NCI-H526 treated with DMSO at 0.1 percent for 48 hours (cell line): ENCODE measurements at places on chromosomes 12 and 14.

DNA sequence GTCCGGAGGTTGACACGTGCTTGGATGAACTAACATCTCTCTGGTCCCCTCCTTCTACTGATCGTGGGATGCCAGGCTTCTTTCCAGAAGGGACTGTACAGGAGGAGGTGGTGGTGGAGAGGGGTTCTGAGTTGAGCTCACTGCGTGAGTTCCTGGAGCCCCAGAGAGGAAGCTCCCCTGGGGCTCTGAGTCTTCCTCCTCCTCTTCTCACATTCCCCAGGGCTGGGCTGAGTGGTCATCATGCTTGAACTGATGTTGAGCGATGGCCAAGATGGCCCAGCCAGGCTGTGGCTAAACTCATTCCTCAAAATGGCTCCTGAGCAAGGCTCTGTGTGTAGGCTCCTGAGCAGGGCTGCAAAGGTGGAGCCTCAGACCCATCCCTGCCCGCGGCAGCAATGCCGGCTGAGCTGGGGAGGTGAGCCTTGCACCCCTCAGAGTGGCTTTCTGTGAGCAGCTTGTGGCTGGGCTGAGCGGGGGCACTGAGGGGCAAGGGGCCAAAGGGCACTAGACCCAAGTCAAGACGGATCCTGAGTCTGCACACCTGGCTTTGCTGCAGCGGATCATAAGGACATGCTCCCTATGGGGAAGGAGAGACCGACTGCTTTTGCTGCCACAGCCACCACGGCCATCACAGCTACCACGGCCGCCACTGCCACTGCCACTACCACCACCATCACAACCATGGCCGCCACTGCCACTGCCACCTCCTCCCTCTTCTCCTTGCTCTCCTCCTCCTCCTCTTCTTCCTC, 35.4 kb downstream of the MEG3 start:
- no peak for DNase-seq

DNA sequence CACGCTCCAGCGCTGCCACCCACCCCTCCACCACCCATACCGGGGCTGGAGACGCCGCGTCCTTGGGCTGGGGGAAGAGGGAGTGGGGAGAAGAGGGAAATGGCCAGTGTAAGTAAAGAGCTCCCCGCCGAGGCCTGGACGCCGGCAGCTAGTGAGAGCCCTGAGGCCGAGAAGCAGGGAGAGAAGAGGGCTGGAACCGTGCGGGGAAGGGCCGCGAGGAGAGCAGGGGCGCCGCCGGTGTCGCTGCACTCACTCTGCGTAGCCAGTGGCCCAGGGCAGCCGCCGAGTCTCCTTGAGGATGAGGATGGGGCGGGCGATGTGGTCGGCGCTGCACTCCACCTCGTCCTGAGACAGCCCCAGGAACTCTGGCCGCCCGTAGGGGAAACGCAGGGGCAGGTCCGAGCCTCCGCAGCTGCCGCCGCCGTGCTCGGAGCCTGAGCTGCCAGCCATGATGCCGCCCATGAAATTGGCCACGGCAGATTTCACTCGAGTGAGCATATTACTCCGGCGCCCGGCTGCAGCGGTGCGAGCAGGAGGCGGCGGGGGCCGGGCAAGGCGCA, 631 bp downstream of the PPM1H start:
- DNase-seq: peak; percentile 30

- DNase-seq: no peak
Measured at GRCh38 chr12:32989705-32990104, 93.1 kb upstream of the PKP2 start.

DNA sequence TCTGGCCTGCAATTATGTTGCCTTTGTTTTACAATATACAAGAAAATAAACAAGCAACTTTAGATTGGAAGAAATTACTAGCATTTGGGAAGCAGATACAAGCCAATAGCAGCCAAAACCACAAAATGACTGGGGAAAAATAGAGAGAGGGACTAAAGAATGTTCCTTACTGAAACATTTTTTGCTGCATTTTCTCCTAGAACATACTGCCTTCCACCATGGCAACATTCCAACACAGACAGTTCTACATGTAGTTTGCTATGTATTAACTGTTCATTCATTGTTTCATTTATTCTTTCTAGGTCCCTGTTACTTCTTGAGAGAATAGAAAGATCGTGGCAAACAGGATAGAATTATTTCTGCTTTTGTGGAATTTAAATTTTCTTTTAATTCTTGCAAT, 530.2 kb downstream of the RPS29 start:
- DNase-seq: no peak

- DNase-seq: no peak
Measured at GRCh38 chr14:99561864-99562263, 42.1 kb downstream of the CCDC85C start.

GRCh38 chr14:92173668-92174067, 51.9 kb downstream of the CPSF2 start:
- no peak for DNase-seq

GRCh38 chr12:50690925-50691324, 73.0 kb upstream of the ATF1 start:
- DNase-seq: no peak

DNA sequence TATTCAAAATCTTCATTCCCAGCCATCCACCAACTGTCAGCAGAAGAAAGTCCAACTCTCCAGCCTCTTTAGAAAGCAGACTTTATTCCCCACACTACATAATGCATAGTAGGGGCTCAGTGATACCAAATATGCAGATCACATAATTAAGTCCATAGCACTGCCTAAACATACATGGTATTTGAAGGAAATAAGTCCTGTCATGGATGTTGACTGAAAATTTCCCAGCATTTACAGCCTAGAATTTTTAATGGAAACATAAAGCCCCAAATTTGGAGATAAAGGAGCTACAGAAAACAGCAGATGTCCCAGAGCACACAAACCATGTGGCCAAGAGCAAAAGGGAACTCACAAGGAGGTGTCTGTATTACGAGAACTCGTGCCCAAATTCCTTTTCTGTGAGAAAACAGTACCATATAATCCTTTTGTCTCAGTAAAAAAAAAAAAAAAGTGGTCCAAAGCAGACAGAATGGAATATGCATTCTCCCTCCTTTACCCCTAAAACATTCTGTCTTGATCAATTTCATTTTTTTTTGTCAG, 920.5 kb downstream of the NRXN3 start:
- DNase-seq: no peak

DNA sequence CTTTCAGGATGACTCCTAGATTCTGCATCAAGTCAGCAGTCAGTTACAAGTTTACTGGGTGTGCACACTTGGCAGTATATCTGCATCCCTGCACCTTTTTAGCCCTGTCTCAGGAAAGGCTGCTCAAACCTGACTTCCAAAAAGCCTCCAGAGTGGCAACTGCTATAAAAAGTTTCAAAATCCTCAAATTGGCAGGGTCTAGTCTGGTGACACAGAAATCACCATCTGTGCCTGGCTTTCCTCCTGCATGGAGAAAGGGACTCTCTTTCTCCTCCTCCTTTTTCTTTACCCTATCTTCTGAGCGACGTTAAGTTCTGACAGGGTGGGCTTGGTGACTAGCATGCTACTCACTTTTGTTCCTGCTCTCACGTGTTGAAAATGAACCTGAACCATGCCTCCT, 679.5 kb downstream of the C12orf50 start:
- no peak for DNase-seq

DNA sequence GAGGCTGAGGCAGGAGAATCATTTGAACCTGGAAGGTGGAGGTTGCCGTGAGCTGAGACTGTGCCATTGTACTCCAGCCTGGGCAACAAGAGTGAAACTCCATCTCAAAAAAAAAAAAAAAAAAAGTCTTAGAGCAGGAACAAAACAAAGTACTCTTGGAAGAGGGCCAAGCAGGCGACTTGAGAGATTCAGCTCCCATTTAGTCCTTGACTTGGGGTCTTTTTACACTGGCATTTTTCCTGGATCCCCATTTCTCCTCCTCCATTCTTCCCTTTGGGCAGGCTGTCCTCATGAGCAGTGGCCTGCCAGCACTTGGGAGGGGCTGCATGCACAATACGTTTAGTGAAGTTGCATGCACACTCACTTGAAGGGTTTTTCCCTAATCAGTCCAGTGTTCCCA, 72.9 kb downstream of the C14orf132 start:
- DNase-seq: no peak

GRCh38 chr12:59723520-59723919, 127.7 kb downstream of the SLC16A7 start:
- no peak for DNase-seq

DNA sequence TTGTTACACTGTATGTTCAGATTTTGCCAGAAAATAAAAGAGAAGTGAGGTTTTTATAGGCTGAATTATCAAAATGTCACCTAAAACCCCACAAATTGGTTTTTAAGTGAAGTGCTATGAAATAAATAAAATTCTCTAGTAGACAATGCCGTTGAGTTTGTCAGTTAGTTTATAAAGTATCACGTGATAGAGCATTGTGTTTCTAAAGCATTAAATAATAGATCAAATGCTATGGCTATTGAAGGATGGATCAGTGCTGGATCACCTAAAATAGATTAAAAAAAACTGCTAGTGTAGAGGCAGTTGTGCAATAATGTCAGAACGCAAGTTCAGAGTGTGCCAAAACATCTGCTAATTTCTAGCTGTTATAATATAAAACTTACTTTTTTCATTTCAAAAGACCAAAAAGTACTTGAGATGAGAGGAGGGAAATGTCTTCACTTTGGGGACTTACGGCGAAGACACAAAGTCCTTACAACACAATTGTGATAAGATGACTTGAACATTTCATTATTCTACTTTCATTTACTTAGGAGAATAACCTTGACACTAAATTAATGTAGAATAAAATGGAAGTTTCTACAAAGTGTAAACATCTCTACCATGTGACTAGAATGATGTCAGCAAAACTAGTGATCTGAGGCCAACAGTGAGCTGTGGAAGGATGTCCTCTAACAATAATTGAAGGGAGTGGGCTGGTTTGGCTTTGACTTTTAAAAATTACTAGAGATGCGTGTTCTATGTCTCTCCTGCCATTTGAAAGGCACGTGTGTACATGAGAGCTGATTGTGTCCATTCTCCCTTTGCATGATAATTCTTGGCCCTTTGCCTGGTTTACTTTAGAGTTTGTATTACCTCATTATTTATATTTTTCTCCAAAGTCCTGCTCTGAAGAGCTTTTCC, 154.4 kb upstream of the PDE3A start:
- no peak for DNase-seq
